Fibroblast of lung (primary cell): ENCODE measurements at places on chromosomes 12 and 14. TPM values are rescaled to one million over a fixed set of nuclear protein-coding genes. Genes with fewer than 3 reads are reported as not detected.

GRCh38 chr14:45145214-45145613, 9.5 kb downstream of the FANCM start:
- DNase-seq = no peak

DNA sequence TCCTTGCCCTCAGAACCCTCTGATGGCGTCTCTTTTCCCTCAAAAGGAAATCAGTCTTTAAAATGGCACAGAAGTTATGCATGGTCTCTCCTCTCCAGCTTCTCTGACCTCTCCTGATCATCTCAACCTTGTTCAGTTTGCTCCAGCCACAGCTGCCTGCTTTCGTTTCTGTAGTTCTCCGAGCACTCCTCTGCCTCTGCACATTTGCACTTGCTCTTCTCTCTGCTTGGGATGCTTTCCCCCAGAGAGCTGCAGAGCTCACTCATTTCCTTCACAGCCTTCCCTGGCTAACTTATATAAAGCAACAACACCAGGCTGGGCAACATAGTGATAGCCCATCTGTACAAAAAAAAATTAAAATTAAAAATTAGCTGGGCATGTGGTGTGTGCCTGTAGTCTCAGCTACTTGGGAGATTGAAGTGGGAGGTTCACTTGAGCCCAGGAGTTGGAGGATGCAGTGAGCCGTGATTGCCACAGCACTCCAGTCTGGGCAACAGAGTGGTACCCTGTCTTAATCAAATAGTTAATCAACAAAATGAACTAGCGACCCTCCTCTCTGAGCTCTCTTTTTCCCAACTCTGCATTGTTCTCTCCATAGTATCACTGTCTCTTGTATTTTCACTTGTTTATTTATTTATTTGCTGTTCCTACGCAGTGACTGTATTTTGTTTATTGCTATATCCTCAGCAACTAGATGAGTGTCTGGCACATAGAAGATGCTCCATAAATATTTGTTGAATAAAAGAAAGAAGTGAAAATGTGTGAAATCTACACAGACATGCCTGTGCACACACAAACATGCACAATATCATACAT, 37.7 kb downstream of the PPFIBP1 start:
- DNase-seq = no peak

DNA sequence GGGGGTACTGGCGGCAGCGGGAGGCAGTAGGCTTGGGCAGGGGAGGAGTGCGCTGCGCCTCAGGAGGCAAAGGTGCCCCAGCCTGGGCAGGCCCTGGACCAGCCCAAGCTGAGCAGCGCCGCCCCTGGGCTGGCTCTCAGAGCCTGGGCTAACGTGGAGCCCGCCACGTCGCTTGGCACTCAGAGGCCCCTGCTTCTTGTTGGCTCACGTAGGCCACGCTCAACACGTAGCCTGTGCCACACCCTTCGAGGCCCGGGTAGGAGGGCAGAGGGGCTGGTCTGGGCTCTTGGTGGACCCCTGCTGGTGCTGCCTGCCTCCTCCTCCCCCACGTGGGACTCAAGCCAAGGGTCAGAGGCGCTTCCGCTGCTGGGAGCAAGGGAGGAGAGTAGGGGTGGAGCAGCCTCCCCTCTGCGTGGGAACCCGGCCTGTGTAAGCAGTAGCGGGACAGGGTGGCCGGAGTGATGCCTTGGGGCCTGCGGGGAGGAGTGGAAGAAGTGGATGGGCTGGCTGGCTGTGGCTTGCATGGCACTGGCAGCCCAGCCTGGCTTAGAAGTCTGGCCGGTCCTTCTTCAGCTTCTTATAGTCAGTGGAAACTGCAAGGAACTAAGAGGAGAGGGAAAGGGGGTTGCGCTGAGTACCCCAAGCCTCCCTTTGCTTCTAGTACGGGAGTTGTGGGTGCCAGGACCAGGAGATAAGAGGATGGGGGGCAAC, 5.7 kb downstream of the SHMT2 start:
- DNase-seq = peak; percentile 41

- peak; percentile 42 for DNase-seq
Measured at GRCh38 chr14:49966304-49966809, 73.5 kb downstream of the ARF6 start.

- DNase-seq = no peak
Measured at GRCh38 chr14:55754471-55754870, 174.5 kb downstream of the KTN1 start.

GRCh38 chr12:121570467-121571283, 10.1 kb downstream of the KDM2B start:
- no peak for DNase-seq

DNA sequence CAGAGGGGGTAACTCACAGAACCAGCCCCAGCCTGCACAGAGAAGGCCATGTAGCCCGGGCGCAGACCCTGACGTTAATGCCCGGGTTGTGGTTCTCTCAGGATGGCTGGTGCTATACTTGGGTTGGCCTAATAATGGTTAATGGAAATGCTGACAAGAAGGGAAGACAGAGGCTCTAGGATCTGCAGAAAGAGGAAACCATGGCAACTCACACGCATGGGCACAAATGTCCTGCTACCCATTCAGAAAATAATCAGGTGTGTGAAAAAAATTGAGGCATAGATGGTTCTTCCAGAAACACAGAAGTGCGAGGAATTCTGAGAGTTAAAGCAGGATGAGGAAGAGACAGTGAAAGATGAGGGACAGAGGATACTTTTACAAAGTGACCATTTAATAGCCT, 33.8 kb downstream of the APPL2 start:
- DNase-seq = no peak

DNA sequence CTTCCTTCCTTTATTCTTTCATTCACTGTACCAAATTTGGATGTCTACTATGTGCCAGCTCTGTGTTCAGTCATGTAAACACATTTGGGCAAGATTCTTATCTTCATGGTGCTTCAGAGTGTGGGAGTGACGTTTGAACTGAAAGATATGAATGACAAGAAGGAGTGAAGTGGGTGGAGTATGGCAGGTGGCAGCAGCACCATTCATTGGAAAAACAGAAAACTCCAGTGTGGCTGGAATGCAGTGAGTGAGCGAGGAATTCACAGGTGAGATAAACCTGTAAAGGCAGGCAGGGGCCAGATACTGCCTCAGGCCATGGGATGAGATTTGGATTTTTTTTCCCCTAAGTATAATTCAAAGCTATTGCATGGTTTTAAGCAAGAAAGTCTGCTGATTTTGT, 140.7 kb upstream of the CCDC198 start:
- DNase-seq = no peak

DNA sequence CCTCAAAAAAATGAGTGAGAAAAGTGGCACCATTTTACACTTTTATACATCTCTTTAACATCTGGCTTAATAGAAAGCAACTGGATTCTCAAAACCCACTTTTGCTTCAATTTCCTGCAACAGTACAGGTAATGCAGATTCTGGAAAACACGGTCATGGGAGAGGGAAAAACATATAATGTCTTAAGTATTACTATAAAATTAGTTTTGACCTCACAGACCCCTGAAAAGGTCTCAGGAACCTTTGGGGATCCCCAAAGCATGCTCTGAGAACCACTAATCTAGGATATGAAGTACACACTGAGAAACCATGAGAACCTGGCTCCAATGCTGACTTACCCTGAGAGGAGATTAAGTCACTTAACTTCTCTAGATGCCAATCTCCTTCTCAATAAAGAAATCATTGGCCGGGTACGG, 64.7 kb downstream of the PPP2R5E start:
- no peak for DNase-seq

DHH gene
- 0.01 TPM in 2 replicates for polyA plus RNA-seq

VPS29 gene
- 172 and 210 TPM in 2 replicates for polyA plus RNA-seq

ASPG gene
- polyA plus RNA-seq = not detected in 2 replicates

KLRG1 gene
- 0.45 and 1.0 TPM in 2 replicates for polyA plus RNA-seq

NTF3 gene
- polyA plus RNA-seq = 11.2 and 12.5 TPM in 2 replicates

PTCSC3 gene
- polyA plus RNA-seq = not detected in 2 replicates

SMOC1 gene
- 0.05 and 0.06 TPM in 2 replicates for polyA plus RNA-seq

CCDC197 gene
- not detected in 2 replicates for polyA plus RNA-seq

FAM90A1 gene
- 0.05 and 0.08 TPM in 2 replicates for polyA plus RNA-seq

ART4 gene
- not detected in 2 replicates for polyA plus RNA-seq

IL22 gene
- not detected in 2 replicates for polyA plus RNA-seq

KRT85 gene
- not detected in 2 replicates for polyA plus RNA-seq

NPFF gene
- polyA plus RNA-seq = not detected in 2 replicates

OASL gene
- polyA plus RNA-seq = 0.07 and 0.14 TPM in 2 replicates
